PC-3 (cell line): ENCODE measurements at places on chromosomes 1 and 21. TPM values are rescaled to one million over a fixed set of nuclear protein-coding genes. Genes with fewer than 3 reads are reported as not detected.
A peak's percentile ranks its signal among the peaks of the same experiment; 100 is the strongest.

The YRDC gene
- 41.8 and 51.9 TPM in 2 replicates for total RNA-seq

The MASP2 gene
- 0.26 and 0.92 TPM in 2 replicates for total RNA-seq

The TCP10L gene
- total RNA-seq, result 0.23 and 2.1 TPM in 2 replicates

The LCE1A gene
- total RNA-seq, result not detected in 2 replicates

The AMY1C gene
- not detected in 2 replicates for total RNA-seq

The CACHD1 gene
- total RNA-seq, result 6.6 TPM in 2 replicates

- peak; percentile 77 for DNase-seq
- peaks cover 23% of the 10 kb centered on the region; the same call in 1 of the 2 replicates for H3K36me3 ChIP-seq
These were observed 1.0 kb downstream of the IQGAP3 start for GRCh38 chr1:156571261-156571852.

DNA sequence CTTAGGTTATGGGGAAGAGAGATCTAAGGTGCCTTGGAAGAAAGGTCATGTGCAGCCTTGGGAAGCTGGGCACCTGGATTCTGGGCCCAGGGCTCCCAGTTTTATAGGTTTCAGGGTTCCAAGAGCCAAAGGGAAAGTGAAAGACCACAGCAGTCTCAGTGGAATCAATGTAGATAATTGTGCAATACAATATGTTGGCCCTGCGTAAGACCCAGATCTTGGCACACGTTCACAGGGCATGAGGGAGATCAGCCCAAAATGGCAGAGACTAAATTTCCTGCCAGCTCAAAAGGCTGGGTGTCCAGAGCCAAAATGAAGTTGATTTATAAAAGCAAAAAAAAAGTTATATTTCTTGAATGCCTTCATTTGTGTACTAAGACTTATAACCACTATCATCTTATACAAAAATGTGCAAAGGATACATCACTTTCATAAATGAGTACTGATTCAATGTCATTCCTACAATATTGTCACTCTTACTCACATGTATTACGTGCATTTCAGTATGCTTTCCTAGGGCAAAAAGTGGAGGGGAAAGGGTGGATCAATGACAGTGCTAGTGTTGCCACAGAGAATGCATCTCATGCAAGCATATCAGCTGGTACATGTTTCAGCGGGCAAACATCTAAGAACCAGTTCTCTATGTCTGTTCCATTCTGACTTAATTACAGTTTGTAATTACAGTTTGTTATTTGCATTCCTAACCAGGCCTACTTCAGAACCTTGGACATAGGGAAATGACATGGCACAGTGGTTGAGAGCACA is 22.5 kb upstream of the NPL start:
- H3K27ac ChIP-seq, result no peak overlapping the region
- no peak for DNase-seq
- no peaks in the 10 kb centered on the region for H3K4me1 ChIP-seq

DNA sequence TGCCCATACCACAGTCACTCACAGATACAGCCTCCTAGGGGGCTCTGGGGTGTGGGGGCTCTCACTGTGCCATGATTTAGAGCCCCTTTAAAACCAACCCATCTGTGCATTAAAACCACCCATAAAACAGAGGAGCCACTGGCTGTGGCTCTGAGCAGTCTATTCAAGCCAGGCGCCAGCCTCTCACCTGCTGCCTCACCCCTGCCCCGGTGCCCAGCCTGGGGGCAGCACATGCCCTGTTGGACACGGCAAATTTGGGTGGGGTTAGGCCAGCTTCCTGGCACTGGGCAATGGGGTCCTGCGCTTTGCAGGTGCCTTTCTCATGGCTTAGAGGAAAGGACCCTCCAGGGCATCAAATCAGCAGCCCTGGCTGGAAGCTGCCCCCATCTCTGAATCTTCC is 73.1 kb downstream of the CASZ1 start:
- no peaks in the 10 kb centered on the region for H3K27me3 ChIP-seq
- H3K36me3 ChIP-seq, result no peaks in the 10 kb centered on the region
- H3K27ac ChIP-seq, result no peak overlapping the region

- no peaks in the 10 kb centered on the region for H3K36me3 ChIP-seq
- DNase-seq, result no peak
- no peak overlapping the region for H3K4me3 ChIP-seq
These were observed 41.5 kb upstream of the DIPK1A start for GRCh38 chr1:93002781-93003180.

- H3K4me1 ChIP-seq, result no peaks in the 10 kb centered on the region
- H3K27me3 ChIP-seq, result peaks cover 65% of the 10 kb centered on the region
- no peaks in the 10 kb centered on the region for H3K36me3 ChIP-seq
- no peak for DNase-seq
- no peak overlapping the region for H3K27ac ChIP-seq
- no peak overlapping the region for H3K4me3 ChIP-seq
These were observed 18.3 kb upstream of the CHI3L1 start for GRCh38 chr1:203204756-203205155.

DNA sequence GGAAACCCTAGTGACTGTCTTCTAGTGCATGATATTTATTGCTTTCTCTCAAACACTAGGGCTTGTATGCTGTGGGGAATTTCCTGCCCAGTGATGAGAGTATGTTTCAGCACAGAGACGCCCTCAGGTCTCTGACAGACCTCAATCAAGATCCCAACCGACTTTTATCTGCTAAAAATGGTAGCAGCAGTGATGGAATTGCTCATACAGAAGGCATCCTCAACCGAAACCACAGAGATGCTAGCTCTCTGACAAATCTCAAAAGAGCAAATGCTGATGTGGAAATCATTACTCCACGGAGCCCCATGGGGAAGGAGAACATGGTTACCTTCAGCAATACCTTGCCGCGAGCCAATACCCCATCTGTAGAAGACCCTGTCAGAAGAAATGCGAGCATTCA is 41.3 kb downstream of the PLPPR4 start:
- no peak for DNase-seq
- no peak overlapping the region for H3K27ac ChIP-seq
- no peaks in the 10 kb centered on the region for H3K27me3 ChIP-seq
- H3K4me3 ChIP-seq, result no peak overlapping the region
- H3K36me3 ChIP-seq, result no peaks in the 10 kb centered on the region

GRCh38 chr1:204904228-204904810 is 33.7 kb downstream of the NFASC start:
- no peak overlapping the region for H3K27ac ChIP-seq
- peaks cover 85% of the 10 kb centered on the region for H3K27me3 ChIP-seq
- no peak for DNase-seq
- H3K4me3 ChIP-seq, result no peak overlapping the region
- H3K4me1 ChIP-seq, result no peaks in the 10 kb centered on the region

DNA sequence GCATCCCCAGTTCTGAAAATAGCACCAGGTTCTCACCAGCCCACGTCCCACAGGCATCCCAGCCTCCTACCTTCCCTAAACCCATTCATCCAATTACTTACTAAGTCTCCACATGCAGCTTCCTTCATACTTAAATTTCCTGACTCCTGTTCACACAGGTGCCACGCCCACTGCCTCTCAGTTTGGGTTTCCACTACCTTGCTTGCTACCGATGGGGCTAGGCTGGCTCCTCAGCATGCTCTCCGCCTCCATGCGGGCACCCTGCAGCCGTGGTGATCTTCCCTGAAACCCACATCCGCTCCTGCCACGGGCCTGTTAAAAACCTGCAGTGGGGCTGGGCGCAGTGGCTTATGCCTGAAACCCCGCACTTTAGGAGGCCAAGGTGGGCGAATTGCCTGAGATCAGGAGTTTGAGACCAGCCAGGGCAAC is 70.4 kb upstream of the ANGPTL1 start:
- no peak for DNase-seq
- no peaks in the 10 kb centered on the region for H3K36me3 ChIP-seq
- no peak overlapping the region for H3K4me3 ChIP-seq
- H3K27ac ChIP-seq, result no peak overlapping the region
- no peaks in the 10 kb centered on the region for H3K27me3 ChIP-seq

GRCh38 chr1:100614570-100614969 is 76.6 kb downstream of the GPR88 start:
- no peak overlapping the region for H3K27ac ChIP-seq
- DNase-seq, result no peak
- H3K27me3 ChIP-seq, result no peaks in the 10 kb centered on the region
- no peak overlapping the region for H3K4me3 ChIP-seq
- H3K4me1 ChIP-seq, result no peaks in the 10 kb centered on the region

GRCh38 chr1:13498553-13498952 is 15.2 kb downstream of the LRRC38 start:
- peaks cover 60% of the 10 kb centered on the region for H3K27me3 ChIP-seq
- H3K27ac ChIP-seq, result no peak overlapping the region
- H3K4me1 ChIP-seq, result no peaks in the 10 kb centered on the region
- no peak overlapping the region for H3K4me3 ChIP-seq
- no peaks in the 10 kb centered on the region for H3K36me3 ChIP-seq

DNA sequence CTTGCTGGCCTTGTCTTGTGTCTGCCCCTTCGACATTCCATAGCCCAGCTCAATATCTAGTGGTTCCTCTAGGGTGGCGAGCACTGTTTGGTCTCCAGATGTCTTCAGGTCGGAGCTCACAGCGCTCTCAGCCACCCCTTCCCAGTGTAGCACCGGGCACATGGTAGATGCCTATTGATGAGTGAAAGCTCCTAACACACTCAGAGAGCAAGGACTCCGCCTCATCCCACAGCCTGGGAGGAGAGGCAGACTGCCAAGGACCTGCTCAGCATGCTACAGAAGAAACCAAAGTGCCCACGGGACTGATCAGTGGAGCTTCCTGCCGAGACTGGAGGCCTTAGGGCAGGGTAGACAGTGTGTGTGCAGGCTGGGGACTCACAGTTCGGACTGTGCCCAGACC is 10.9 kb downstream of the PCSK9 start:
- H3K4me1 ChIP-seq, result no peaks in the 10 kb centered on the region
- no peak overlapping the region for H3K4me3 ChIP-seq
- H3K27ac ChIP-seq, result no peak overlapping the region
- no peaks in the 10 kb centered on the region for H3K27me3 ChIP-seq

DNA sequence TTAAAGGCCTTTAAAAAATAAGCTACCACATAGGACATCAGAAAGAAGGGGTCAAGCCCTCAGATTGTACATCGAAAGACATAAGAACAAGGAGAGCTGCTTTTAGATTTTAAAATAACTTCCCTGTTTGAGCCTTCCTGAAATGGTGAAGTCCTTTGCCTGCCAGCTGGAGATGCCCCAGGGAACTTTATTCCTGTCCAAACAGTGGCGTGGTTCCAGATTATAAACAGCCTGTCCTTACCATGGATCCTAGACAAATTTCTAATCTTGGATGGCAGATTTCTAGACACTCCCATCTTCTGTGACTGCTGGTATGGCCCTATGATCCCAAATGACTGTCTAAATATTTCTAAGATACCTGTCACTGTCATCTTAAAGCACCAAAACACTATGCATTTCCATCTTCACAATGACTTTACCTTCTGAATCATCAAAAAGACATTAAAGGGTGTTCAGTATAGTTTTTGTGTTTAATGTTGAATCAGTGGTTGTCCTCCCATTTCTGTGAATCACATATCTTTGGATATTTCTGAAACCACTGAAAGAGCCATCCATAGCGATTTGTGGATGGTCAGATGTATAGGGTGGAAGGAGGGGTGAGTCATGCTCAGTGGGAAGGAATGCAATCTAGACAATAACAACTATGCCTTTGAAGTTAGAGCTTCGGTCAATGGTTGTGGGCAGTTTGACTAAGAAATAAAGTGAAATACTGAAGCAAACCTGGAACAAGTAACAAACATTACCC is 23.2 kb downstream of the ILDR2 start:
- H3K27ac ChIP-seq, result no peak overlapping the region
- H3K4me1 ChIP-seq, result peaks cover 13% of the 10 kb centered on the region
- H3K27me3 ChIP-seq, result peaks cover 55% of the 10 kb centered on the region

DNA sequence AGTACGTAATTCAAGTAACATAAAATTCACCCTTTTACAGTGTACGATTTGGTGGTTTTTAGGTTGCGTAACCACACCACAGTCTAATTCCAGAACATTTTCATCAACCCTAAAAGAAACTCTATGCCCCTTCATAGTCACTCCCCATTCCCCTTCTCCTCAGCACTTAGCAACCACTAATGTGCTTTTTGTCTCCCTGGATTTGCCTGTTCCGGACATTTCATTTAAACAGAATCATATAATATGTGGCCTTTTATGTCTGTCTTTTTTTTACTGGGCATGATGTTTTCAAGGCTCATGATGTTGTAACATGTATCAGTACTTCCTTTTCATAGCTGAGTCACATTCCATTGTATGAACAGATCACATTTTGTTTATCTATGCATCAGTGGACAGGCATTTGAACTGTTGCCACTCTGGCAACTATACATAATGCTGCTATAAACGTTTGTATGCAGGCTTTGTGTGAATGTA is 20.8 kb downstream of the OBSCN start:
- H3K4me1 ChIP-seq, result peaks cover 16% of the 10 kb centered on the region
- H3K36me3 ChIP-seq, result peaks cover 17% of the 10 kb centered on the region
- peak; percentile 90 for DNase-seq
- H3K27ac ChIP-seq, result peak overlapping the region; percentile 34
- no peaks in the 10 kb centered on the region for H3K27me3 ChIP-seq
- no peak overlapping the region for H3K4me3 ChIP-seq

GRCh38 chr1:229666585-229666984 is 40.5 kb downstream of the URB2 start:
- H3K27me3 ChIP-seq, result no peaks in the 10 kb centered on the region
- H3K4me3 ChIP-seq, result no peak overlapping the region
- H3K36me3 ChIP-seq, result peaks cover 20% of the 10 kb centered on the region; the same call in 1 of the 2 replicates
- H3K27ac ChIP-seq, result no peak overlapping the region
- no peak for DNase-seq
- H3K4me1 ChIP-seq, result no peaks in the 10 kb centered on the region

- DNase-seq, result no peak
- H3K4me1 ChIP-seq, result peaks cover 19% of the 10 kb centered on the region
- H3K27me3 ChIP-seq, result no peaks in the 10 kb centered on the region
- no peak overlapping the region for H3K4me3 ChIP-seq
These were observed 26.4 kb downstream of the COL6A2 start for GRCh38 chr21:46124083-46124925.

DNA sequence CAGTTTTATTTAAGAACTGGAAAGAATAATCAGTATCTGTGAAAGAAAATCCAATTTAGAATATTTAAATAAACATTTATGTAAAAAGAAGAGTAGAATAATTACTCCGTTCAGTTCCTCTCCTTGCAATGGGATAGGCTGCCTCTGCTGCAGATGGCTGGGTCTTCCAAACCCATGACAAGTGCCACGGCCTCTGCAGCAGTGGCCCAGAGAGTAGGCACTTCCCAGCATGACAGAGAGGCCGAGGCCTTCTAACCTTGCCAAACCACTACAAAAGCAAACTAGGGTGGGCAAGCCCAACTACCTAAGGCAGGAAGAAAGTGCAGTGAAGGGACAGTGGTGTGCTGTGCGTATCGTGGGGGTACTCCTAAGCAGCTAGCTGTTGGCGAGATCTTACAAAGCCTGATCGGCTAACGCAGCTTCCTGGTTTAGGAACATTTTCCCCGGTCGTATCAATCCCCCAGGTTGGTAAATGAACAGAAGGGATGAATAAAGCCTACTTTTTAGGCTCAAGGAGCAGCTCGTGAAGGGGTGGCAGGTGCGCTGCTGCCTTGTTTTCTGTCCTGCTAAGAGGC is 14.5 kb downstream of the ICMT start:
- H3K4me3 ChIP-seq, result no peak overlapping the region
- H3K4me1 ChIP-seq, result peaks cover 61% of the 10 kb centered on the region
- H3K36me3 ChIP-seq, result peaks cover 60% of the 10 kb centered on the region
- no peak for DNase-seq
- H3K27ac ChIP-seq, result peak overlapping the region; percentile 84
- no peaks in the 10 kb centered on the region for H3K27me3 ChIP-seq

- no peaks in the 10 kb centered on the region for H3K4me1 ChIP-seq
- DNase-seq, result no peak
- no peaks in the 10 kb centered on the region for H3K36me3 ChIP-seq
- no peak overlapping the region for H3K27ac ChIP-seq
- H3K27me3 ChIP-seq, result no peaks in the 10 kb centered on the region
These were observed 16.5 kb downstream of the TLCD4 start for GRCh38 chr1:95133687-95134086.
